ENCODE measurements at places on chromosomes 12 and 14.

GRCh38 chr12:80219345-80219744, 120.0 kb downstream of the OTOGL start:
- no peak for DNase-seq

GRCh38 chr14:96247031-96247430, 9.0 kb upstream of the BDKRB1 start:
- DNase-seq = no peak

DNA sequence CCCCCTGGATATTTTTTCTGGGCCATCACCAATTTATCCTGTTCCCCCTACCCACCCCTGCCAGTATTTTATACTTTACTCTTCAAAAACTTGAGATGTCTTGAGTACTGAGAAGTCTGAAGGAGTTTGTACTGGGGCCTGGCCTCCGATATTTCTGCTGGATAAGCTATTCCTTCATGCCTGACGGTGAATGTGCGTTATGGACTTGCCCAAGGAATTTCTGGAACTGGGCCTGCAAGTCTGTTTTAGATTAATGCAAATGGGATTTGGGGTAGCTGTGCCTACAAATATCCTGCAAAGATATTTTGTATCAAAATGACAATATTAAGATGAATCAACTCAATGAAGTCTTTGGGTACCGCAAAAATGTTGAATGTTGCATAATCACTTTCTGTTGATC, at the start of gene PTCSC3:
PTCSC3 (minus strand) TSS at position 199 of the 400 bp plus-strand sequence.
- no peak for DNase-seq

DNA sequence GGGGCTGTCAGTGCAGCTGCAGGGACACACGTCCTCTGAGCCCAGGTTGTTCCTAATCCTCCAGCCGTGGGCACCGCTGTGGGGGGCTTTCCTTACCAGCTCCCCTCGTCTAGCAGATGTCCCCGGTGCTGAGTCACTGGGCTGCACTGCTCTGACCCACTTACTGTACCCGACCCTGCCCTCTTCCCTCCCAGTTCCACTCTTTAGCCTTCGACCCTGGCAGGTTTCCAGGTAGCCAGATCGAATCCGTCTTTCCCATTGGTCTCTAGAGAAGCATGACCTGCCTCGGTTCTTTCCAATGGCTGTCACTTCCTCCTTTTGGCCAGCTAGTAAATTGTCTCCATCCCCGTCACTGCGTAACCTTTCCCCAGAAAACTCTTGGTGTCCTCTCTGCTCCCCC, 48.4 kb downstream of the ELK3 start:
- no peak for DNase-seq

DNA sequence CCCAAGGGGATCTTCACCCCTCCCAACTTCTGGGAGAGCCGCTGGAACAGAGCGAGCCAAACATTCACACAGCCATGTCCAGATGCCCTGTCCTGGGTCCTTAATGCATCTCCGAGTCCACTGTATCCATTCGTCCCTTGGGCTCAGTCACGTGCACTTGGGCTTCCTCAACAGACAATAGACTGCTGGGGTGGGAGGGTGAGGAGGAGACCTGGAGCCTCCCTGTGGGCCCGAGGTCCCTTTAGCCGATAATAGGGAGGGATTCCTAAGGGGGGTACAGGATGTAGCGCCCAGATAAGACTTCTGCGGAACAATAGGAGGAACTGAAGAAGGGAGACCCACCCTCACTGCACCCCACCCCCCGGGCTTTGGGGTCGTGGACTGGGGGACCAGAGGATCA, 6.7 kb downstream of the ARHGEF25 start:
- DNase-seq = no peak

DNA sequence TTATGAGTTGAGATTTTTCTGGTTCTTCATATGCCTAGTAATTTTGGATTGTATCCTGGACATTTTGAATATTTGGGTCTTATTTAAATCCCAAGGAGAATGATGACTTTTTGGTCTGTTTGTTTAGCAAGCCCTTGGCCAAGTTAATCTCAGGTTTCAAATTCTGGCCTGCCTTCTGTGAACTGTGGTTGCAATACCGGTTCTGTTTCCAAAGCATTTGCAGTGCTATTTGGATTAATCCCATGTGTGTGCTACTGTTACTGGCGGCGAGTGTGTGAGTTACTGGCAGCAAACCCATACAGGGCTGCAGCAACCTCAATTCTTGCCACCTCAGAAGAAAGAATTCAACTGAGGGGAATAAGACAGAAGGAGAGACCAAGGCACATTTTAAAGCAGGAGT, 51.1 kb downstream of the TMEM260 start:
- no peak for DNase-seq

DNA sequence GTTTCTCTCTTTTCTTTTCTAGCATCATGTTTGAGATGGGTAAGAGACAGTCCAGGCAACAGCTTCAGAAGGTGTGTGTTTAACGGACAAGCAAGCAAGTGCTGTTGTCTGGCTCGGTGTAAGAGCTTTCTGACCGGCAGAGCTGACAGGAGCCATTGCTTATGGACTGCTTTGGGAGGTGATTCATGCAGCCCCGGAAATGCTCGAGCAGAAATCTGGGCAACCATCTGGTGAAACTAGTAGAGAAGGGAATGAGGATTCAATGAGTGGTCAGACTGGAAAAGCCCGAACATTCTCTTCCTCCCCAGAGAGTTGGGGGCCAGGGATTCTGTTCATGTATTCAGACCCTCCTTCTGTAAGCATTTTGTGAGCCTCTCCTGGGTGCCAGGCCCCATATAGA, 24.4 kb downstream of the TUNAR start:
- DNase-seq = no peak

- DNase-seq = no peak
Observed at GRCh38 chr14:100741966-100742365, 15.3 kb downstream of the DLK1 start.

DNA sequence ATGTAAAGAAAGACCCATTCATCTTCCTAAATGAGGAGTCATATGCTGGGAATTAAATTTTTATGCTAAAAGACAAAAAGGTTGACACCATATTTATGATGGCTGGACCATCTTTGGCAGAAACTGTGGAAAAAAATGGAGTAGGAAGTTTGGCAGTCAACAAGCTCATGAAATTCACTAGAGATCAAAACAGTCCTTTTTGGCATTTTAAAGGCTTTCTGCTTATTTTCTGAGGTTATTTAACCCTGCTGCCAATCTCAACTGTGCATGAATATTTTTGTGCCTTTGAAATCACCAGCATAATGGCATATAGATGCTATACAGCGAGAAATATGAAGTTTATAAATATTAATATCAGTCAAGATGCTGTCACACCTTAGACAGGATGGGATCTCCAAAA, 399.5 kb downstream of the PDZRN4 start:
- DNase-seq = no peak

DNA sequence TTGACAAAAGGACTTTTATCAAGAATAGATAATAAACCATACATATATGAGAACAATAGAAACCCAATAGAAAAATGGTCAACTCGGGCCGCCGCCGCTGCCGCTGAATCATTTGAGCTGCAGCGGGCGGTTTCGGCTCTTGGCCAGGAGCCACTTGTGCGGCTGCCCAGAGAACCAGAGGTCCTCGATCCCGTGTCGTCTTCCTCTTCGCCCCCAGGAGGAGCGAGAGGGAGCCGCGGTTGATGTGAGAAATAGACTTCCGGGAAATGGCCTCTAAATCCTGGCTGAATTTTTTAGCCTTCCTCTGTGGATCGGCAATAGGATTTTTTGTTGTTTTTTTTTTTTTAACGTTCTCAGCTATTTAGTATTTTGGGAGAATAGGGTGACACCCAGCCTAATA, 44.8 kb downstream of the CPSF6 start:
- peak; percentile 20 for DNase-seq

- no peak for DNase-seq
Observed at GRCh38 chr12:118494776-118495175, 118.4 kb downstream of the SUDS3 start.

- no peak for DNase-seq
Observed at GRCh38 chr12:46377678-46378077, 5.1 kb upstream of the SLC38A2 start.

DNA sequence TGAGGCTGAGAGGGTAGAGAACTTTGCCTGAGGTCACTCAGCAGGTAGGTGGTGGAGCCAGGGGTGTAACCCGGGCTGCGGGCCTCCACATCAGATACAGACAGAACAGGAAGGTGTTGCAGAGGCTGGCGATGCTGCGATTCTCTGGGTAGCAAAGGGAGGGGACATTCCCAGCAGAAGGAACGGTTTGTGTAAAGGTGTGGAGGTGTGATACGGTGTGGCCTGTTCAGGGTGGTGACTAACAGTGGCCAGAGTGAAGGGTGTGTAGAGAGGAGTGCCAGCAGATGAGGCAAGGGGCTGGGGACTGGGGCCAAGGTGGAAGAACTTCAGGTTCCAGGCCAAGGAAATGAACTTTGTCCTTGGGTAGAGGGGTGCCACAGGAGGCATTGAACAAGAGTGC, 18.2 kb upstream of the FAIM2 start:
- no peak for DNase-seq

DNA sequence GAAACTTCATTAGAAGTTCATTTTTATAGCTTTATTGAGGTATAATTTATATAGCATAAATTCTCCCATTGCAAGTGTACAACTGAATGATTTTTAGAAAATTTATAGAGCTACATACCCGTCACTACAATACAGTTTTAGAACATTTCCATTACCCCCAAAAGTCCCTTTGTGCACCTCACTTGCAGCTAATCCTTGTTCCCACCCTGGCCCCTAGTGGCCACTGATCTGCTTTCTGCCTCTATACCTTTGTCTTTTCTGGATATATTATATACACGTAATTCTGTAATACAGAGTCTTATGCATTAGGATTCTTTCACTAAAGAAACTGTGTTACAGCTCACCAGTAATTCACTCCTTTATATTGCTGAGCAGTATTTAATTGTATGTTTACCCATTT, 145.1 kb upstream of the DIO2 start:
- no peak for DNase-seq

DNA sequence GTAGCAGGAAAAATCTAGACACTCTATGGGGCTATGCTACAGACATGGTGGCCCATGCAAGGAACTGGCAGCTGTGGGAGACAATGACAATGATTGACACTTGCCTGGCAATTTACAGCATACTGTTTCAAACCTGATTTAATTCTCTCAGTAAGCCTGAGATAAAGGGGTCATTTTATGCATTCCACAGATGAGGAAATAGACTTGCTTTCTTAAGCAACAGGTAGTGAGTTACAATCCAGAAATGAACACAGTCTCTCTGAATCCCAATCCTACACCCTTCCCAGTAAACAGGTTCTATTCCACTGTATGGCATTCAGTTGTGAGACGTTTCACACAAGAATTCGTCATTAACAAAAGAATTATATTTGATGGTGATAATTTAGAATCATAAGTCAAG, 15.5 kb upstream of the PCNX1 start:
- no peak for DNase-seq

- no peak for DNase-seq
Observed at GRCh38 chr12:27453421-27453820, 6.9 kb downstream of the SMCO2 start.
